SK-MEL-5 (cell line): ENCODE measurements at places on chromosomes 16 and 17.
A peak's percentile ranks its signal among the peaks of the same experiment; 100 is the strongest.

- DNase-seq, result no peak
Observed at GRCh38 chr17:12041312-12041711, 20.6 kb downstream of the MAP2K4 start.

DNA sequence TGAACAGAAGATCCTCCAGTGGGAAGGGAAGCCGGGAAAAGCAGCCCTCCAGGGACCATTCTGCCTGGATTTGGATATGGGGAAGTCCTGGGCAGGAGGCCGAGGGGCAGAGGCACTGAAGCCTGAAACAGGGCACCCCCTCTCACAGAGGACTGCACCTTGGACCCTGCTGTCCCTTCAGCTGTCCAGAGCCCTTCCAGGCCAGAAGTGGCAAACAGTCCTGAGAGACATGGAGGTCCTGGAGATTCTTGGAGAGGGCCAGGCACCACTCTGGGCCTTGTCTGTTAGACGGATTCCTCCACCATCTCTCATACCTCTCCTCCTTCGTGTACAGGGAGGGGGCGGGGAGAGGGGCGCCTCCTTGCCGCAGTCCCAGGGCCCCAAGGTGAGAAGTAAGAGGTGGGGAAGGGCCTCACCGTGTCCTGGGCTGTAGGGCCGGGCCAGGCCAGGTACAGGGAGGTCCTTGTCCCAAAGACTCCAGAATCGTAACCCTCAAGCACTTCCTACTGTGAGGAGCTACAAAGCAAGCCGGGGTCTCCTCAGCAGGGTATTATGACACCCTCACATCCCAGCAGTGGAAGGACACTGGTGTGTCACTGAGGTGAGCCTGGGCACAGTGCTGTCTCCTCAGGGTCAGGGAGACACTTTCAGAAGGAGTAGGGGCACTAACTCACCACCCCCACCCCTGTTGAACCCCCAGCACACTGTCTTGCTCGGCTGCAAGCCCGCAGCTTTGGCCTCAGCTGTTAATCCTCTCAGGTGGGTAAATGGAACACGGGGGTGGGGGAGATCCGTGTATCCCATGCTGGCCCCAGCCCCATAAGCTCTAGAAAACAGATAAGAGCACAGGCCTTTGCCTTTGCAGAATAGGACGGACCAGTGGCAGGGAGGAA is 16.6 kb upstream of the TBX2 start:
- DNase-seq, result no peak

DNA sequence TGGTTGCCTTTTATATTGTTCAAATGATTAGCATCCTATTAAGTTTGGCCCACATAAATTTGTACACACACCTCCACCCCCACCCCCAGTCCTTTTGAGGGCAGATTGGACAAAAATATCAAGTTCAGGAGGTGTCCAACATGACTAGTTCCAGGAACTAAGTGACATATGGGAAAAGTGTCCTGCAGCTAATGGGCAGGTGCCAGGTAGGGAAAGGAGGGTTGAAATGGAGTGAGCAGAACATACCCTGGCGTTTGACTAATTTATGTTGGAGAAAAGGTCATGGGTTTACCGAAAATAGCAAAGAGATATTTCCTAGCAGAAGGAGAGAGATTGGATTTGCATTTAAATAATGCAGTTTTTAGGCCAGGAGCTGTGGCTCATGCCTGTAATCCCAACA is 4.9 kb downstream of the KCTD2 start:
- DNase-seq, result no peak

GRCh38 chr17:41695954-41696757 is 7.5 kb downstream of the EIF1 start:
- DNase-seq, result peak; percentile 92

DNA sequence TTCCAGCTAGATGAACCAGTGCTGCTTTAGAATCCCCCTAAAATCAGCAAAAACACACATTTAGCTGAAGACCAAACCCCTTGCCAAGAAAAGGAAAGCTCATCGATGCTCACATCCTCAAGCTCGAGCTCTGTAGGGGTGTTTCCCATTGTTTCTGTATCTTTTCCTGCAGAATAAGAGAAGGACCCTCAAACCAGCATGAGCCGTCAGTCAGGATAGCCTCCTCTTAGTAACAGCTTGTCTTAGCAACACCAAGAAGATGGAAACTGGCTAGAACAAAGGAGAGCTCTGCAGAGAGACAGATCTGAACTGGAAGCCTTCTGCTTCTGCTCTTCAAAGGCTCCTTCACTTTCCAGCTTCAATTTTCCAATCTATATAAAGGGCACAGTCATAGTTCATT is 32.0 kb downstream of the VAT1L start:
- DNase-seq, result no peak

- DNase-seq, result peak; percentile 64
Observed at GRCh38 chr16:14070877-14071575, at the start of gene MRTFB. Gene MRTFB, plus strand, starts transcription at chr16:14071319. Its CDS starts 69,288 bp downstream, at chr16:14140607.

GRCh38 chr16:57041182-57042156 is 50.9 kb upstream of the CPNE2 start:
- DNase-seq, result no peak
